ENCODE measurements at places on chromosomes 1 and 21.

- no peak for DNase-seq
- H3K27ac ChIP-seq, result no peak overlapping the region
- H3K27me3 ChIP-seq, result no peaks in the 10 kb centered on the region
Measured at GRCh38 chr1:195236991-195237889, 1371.0 kb downstream of the KCNT2 start.

- no peak for DNase-seq
- H3K27me3 ChIP-seq, result no peaks in the 10 kb centered on the region
- no peak overlapping the region for H3K4me3 ChIP-seq
Measured at GRCh38 chr1:223352944-223353343, 11.0 kb downstream of the SUSD4 start.

- H3K27me3 ChIP-seq, result no peaks in the 10 kb centered on the region
- H3K27ac ChIP-seq, result no peak overlapping the region
- no peak overlapping the region for H3K4me3 ChIP-seq
Measured at GRCh38 chr1:60982539-60982938, 99.8 kb upstream of the NFIA start.

- no peaks in the 10 kb centered on the region for H3K4me1 ChIP-seq
- no peak overlapping the region for H3K27ac ChIP-seq
- DNase-seq, result no peak
Measured at GRCh38 chr1:106912131-106912530, 144.3 kb upstream of the PRMT6 start.

GRCh38 chr1:54239631-54240031, 39.7 kb downstream of the MRPL37 start:
- H3K4me3 ChIP-seq, result no peak overlapping the region
- peaks cover 53% of the 10 kb centered on the region for H3K36me3 ChIP-seq
- H3K27ac ChIP-seq, result no peak overlapping the region
- no peaks in the 10 kb centered on the region for H3K4me1 ChIP-seq
- no peaks in the 10 kb centered on the region for H3K27me3 ChIP-seq
- no peak for DNase-seq

- no peaks in the 10 kb centered on the region for H3K27me3 ChIP-seq
- no peaks in the 10 kb centered on the region for H3K4me1 ChIP-seq
- DNase-seq, result no peak
Measured at GRCh38 chr1:196933531-196934189, 9.9 kb upstream of the CFHR2 start.

DNA sequence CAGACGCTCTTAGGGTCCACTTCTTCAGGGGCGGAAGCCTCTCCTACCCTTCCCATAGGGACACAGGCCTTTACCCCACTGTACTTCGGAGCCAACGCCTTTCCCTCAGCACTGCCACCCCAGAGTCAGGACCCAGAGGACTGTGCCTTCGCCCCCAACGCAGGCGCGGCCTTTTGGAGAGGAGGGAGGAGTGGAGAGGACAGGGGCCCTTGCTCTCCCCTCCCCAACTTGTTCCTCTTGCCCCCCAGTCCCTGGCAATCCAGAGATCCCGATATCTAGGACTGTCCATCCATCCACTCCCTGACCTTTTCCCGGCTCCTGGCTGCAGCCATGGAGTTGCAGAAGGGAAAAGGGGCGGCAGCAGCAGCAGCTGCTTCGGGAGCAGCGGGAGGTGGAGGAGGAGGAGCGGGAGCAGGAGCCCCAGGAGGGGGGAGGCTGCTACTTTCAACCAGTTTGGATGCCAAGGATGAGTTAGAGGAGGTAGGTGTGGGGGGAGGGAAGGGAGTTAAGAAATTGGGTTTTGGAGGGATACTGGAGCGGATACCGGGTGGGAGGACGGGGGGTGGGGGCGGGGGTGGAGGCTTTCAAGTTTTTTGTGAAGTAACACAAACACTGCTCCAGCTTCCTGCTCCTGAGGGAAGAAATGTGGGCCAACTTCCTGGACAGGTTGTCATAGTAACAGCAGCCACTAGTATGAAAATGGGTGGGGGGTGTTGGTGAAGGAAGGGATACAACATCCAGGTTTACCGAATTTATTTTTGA, 636 bp downstream of the INTS3 start:
- DNase-seq, result peak; percentile 40
- peak overlapping the region; percentile 79 for H3K4me3 ChIP-seq
- peaks cover 18% of the 10 kb centered on the region for H3K4me1 ChIP-seq
- peak overlapping the region; percentile 95 for H3K27ac ChIP-seq
- H3K36me3 ChIP-seq, result no peaks in the 10 kb centered on the region

- H3K27me3 ChIP-seq, result no peaks in the 10 kb centered on the region
- DNase-seq, result no peak
- H3K27ac ChIP-seq, result no peak overlapping the region
- no peaks in the 10 kb centered on the region for H3K36me3 ChIP-seq
- no peaks in the 10 kb centered on the region for H3K4me1 ChIP-seq
- no peak overlapping the region for H3K4me3 ChIP-seq
Measured at GRCh38 chr1:56146449-56146848, 432.9 kb downstream of the PLPP3 start.

GRCh38 chr1:152036267-152037216, at the start of gene S100A11:
TSS of gene S100A11 (minus strand) at chr1:152037004. CDS start at chr1:152036915, 89 bp downstream.
- H3K4me1 ChIP-seq, result peaks cover 33% of the 10 kb centered on the region
- DNase-seq, result peak; percentile 75

DNA sequence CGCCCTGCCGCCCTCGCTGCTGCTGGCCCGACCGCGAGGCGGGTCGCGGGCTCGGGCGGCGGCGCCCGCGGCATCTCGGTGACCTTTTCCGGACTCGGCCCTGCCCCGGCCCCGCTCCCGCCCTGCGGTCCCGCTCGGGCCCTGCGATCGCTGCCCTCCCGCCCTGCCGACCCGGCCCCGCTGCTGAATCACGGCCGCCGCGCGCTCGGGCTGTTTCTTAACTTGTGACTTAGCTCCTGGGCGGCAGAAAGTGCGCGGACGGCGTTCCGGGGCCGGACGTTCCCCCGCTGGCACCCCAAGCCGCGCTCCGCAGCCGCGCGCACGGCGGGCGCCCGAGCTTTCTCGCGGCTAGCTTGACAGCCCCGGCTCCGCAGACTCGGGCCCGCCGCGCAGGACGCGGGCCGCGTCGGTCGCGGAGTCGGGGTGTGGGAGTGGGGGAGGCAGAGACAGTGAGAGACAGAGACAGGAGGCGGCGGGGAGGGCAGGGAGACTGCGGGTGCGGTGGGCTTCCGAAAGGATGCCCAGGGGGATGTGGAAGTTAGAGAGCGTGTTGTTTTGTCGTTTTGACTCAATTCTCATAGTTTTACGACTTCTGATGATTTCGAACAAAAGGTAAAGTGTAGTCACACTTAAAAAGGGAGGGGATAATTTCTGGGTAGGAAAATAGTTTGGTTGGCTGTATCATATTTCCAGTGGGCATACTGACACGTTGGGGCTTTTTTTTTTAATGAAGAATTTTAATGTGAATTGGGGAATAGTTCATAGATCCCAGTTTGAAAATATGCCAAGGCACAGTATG, 49.8 kb downstream of the PRDM2 start:
- peak overlapping the region; percentile 73 for H3K4me3 ChIP-seq
- H3K27ac ChIP-seq, result peak overlapping the region; percentile 71
- peak; percentile 63 for DNase-seq
- no peaks in the 10 kb centered on the region for H3K27me3 ChIP-seq
- H3K36me3 ChIP-seq, result no peaks in the 10 kb centered on the region
- H3K4me1 ChIP-seq, result peaks cover 26% of the 10 kb centered on the region

DNA sequence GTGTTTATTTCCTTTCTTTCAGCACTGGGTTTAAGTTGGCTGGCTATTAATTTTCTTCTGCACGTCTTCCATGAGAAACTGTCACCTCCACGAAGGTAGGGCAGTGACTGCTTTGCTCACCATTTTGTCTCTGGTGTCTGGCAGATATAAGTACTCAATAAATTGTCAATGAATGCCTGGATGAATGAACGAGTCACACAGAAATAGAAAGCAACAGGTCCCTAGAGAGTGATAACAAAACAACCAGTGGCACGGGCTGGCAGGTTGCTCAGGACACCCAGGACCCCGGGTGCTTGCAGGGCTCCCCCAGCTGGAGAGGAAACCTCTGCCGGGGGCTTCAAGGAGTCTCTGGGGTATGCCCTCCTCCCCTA, 3.2 kb upstream of the MYOC start:
- no peak overlapping the region for H3K4me3 ChIP-seq
- DNase-seq, result no peak
- H3K27me3 ChIP-seq, result no peaks in the 10 kb centered on the region
- peaks cover 7% of the 10 kb centered on the region for H3K4me1 ChIP-seq

GRCh38 chr1:36625253-36625934, 142.7 kb upstream of the CSF3R start:
- H3K4me1 ChIP-seq, result no peaks in the 10 kb centered on the region
- H3K27ac ChIP-seq, result no peak overlapping the region
- no peaks in the 10 kb centered on the region for H3K27me3 ChIP-seq
- H3K36me3 ChIP-seq, result no peaks in the 10 kb centered on the region

- DNase-seq, result peak; percentile 84
- no peak overlapping the region for H3K27ac ChIP-seq
- H3K4me3 ChIP-seq, result no peak overlapping the region
- no peaks in the 10 kb centered on the region for H3K36me3 ChIP-seq
Measured at GRCh38 chr1:151534662-151535278, 5.3 kb upstream of the TUFT1 start.

- H3K36me3 ChIP-seq, result no peaks in the 10 kb centered on the region
- no peaks in the 10 kb centered on the region for H3K27me3 ChIP-seq
- H3K4me3 ChIP-seq, result no peak overlapping the region
- no peak for DNase-seq
- H3K4me1 ChIP-seq, result no peaks in the 10 kb centered on the region
- H3K27ac ChIP-seq, result no peak overlapping the region
Measured at GRCh38 chr21:27580276-27580675, 613.4 kb upstream of the ADAMTS5 start.

DNA sequence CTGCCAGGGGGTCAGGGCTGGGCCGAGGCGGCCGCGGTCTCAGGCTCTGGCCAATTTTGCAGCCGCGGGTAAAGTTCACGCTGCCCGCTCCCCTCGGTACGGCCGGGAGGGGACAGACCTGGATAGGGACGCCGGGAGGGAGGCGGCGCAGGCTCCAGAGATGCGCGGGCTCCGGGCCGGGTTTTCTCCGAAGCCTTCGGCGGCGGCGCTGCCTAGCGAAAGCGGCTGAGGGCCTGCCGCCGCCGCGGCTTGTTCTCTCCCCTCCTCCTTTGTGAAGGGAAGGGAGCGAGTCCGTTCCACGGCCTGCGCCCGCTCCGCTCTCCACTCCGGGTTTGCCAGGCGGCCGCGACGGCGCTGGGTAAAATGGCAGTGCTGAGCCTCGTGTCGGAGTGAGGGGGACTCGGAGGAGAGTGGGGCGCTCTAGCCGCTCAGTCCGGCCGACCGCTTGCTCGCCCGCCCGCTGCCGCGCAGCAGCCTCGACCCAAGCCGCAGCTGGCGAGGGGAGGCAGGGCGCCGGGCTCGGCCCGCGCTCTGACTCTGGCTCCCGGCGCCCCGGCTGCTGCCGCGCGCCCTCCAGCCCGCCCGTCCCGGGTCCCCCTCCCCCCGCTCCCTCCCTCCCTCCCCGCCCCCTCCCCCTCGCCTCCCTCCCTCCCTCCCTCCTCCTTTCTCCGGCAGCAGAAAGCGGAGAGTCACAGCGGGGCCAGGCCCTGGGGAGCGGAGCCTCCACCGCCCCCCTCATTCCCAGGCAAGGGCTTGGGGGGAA, at the start of gene ARID1A:
TSS of gene ARID1A (plus strand) at position 660 of the 763 bp plus-strand sequence. CDS start 389 bp downstream, outside the sequence.
- peak within 1 kb of the TSS; percentile 84 for H3K27ac ChIP-seq
- H3K27me3 ChIP-seq, result no peaks in the 10 kb centered on the region
- H3K4me3 ChIP-seq, result peak within 1 kb of the TSS; percentile 71
- DNase-seq, result peak; percentile 97
- H3K36me3 ChIP-seq, result no peaks in the 10 kb centered on the region

DNA sequence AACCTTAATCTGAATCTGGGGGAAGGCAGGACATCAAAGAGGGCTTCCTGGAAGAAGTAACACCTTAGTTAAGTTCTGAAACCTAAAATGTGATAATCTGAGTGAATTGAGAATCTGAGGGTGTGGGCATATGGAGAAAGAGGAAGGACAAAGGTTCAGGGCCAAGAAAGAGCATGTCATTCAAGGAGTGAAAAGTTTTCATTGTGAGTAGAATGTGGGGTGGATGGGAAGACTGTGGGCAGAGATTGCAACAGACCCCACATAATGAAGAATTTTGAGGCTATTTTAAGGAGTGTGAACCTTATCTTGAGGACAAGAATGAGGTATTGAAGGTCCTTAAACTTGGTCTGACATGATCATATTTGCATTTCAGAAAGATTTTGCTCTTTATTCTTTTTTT, 227.2 kb downstream of the PTGER3 start:
- DNase-seq, result no peak
- no peak overlapping the region for H3K27ac ChIP-seq
- no peaks in the 10 kb centered on the region for H3K36me3 ChIP-seq

Measured in natural killer cell (primary cell).